ENCODE measurements at places on chromosomes 5 and 9.
A peak's percentile ranks its signal among the peaks of the same experiment; 100 is the strongest.

DNA sequence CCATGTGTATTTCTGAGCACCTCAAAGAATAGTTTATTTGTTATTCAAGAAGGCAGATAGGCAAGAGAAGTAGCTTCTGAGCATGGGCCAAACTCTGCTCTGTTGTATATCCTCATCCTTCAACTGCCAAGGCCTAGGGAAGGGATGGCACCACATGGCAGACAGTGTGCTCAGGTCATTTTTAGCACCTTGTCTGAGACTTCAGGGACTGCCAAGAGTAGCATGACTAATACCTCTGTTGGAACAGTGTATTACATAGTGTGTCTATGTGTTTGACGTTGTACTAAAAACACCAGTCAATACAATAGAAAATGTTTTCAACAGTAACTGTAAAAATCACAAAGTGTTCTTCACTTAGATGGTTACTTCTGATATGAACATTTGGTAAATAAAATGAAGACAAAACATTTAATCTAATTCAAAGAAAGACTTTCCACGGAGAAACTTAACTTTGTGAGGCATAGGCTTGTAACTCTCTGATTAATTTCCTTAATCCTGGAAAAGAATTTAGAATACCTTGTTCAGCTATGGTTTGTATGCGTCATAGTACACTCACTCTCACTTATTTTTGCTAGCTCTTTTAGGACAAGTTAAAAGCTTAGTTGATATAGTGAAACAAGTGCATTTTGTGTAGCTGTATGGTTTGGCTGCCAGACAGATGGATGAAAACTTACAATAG is 318.4 kb upstream of the RIOK2 start:
- DNase-seq: no peak

DNA sequence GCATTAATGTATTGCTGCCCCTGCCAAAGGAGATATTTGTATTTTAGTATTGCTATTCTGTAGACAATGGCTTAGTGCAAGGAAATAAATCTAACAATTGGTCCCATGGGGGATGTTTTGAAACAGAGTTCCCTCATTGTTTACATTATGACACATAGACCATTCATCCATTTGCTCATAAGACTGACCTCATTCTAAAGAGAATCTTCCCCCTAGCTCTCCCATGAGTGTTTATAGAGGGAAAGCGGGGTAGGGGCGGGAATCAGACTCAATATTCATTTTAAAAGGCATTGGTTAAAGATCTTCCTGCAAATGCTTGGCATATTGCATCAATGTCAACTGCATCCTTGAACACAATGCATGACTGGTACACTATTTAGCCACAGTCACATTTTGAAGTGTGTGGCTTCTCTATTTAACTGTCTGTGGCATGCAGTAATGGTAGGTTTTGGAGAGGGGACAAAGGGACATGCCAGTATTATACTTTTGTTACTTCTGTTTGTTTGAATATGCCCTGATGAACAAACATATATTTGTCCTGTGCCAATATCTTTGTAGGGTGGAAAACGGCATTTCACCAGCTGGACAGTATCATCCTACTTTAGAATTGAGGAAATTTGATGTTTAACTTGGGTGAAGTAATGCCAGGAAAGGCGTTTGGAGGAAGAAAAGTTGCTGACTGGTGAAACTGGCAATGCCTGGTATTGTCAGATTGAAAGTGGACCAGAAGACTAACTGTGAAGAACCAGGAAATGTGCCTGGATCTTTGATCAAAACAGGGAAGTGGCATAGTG is 84.1 kb upstream of the MEGF10 start:
- no peak for DNase-seq

DNA sequence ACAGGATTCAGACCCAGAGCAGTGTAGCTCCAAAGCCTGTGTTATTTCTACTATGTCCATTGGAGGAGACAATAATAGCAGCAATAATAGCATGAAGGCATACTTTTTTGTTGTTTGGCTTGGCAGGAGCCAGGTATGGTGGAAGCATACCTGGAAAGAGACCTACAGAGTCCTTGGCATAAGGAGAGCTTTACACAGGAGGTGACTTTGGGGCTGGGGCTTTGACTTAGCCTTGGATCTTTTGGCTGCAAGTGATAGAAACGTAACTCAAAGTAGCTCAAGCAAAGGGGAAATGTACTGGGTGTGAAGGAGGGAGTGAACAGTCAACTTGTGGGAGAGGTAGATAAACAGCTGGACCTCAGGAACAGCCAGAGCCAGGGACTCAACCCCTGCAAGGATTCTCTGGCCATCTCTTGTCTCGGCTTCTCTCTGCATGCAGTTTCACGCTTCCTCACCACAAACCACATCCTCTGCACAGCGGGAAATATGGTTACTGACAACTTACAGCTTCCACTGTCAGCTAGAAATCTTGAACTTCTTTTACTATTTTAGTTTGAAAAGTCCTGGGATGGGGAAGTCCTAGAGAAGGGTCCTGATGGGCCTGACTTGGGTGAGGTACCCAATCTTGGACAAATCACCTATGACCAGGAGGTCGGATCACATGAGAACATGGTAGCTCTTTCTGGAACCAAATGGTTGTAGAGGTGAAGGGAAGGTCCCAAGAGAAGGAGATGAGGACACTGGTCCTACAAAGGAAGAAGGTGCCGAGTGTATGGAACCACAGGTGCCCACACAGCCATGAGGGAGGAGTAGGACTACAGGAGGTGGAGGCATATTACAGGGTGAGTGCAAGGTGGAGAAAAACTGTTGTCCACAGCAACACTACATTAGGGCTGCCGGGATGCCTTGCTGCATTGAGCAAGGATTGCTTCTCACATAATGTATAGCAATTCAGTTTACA is 47.0 kb upstream of the TGFBR1 start:
- DNase-seq: peak; percentile 77

DNA sequence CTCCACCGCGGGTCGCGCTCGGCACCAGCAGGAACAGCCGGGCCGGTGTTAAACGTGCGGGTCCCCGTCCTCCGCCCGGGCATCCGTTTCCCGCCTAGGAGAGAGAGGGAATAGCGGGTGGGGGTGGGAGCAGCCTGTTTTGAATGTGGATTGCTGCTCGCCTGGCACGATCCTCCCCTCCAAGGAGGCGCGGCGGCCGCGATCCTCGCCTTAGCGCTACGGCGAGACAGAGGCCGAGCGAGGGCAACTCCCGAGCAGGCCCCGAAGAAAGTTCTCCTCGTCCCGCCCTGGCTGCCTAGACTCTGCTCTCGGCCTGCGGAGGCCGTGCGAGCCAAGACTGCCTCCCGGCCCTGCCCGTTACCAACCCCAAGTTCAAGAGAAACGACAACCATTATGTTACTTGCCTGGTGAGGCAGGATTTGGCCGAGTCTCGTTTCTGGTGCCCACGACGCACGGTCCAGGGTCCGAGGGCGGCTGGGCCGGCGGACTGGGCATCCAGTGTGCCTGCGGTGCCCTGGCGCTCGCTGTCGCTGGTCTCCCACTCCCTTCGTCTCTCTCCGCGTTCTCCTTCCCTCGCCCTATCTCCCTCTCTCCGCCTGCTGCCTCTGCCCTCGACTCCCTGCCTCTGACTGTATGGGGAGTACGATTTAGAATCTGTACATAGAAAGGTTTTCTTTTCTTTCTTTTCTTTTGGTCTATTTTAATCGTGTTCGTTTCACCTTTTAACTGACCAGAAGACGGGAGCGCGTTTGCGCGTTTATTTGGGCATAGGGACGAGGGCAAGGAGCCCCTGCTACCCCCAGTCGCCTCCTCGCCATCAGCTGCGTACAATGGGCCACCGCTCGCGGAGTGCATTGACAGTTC is 724 bp downstream of the NR2F1-AS1 start:
- no peak for DNase-seq

GRCh38 chr5:83552275-83552674 is 80.7 kb downstream of the VCAN start:
- DNase-seq: no peak

DNA sequence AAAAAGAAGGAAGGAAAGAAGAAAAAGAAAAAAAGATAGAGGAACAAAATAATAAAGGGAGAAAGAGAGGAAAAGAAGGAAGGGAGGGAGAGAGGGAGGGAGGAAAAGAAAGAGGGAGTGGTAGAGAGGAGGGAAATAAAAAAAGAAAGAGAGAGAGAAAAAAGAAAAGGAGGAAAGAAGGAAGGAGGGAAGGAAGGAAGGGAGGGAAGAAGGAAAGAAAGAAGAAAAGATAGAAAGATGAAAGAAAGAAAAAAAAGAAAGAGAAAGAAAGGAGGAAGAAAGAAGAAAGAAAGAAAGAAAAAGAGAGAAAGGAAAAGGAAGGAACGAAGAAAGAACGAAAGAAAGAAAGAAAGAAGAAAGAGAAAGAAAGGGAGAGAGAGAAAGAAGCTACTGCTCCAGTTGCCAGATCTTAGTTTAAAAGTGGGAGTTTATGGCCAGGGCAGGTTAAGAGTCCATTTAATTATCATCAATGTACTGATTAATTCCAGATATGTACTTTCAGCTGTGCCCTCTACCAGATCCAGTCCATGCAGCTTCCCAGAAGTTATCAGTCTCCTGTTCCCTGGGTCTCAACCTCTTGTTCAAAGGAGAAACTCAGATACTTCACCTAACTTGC is 1378.5 kb upstream of the NUDT12 start:
- DNase-seq: no peak

DNA sequence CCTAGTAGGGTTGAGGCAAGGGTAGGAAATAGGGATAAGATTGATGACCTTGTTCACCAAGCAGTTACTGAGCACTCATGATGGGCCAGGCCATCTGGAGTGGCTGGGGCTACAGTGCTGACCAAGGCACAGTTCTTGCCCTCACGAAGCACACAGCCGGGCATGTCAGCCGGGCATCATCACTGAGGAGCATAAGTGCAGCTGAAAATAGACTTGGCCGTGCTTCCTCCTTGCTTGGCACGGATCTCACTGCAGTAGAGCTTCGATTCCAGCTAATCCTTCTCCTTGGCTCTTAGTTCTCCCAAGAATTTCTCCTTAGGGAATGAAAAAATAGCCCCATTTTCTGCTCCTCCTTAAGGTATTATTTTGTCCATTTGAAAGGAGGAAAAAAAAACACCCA is 116.6 kb downstream of the NMUR2 start:
- no peak for DNase-seq

GRCh38 chr5:181152406-181152805 is 5.0 kb downstream of the OR2V2 start:
- DNase-seq: no peak

- DNase-seq: no peak
These were observed 182.1 kb downstream of the SNCAIP start for GRCh38 chr5:122494109-122494508.

- DNase-seq: no peak
These were observed 1018.0 kb downstream of the CDH18 start for GRCh38 chr5:18970000-18970399.

DNA sequence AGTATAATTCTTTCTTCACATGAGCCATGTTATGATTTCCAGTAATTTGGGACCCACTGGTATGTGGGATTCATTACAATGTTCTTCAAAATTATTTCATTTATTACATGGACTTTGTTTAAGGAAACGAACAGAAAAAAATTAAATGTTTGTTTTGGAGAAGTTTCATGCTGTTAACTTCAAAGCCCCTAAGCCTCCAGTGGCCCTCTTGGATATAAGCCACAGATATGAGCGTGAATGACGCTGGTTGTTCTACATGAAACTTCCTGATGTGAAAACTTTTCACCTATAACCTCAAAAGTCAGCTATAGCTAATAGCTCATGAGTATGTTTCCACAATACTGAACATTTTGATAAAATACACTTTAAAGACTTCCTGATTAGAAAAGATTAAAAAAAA is 334.2 kb downstream of the PDE4D start:
- no peak for DNase-seq

Data from inflammatory macrophage treated with lipopolysaccharide for 4 hours (primary cell).